Upper lobe of right lung (tissue), 1 donor: ENCODE measurements at places on chromosomes 1 and 21.

GRCh38 chr1:206933333-206933945 lies 11.7 kb upstream of the FCMR start:
- DNase-seq: peak; percentile 74
- H3K36me3 ChIP-seq: no peaks in the 10 kb centered on the region
- H3K4me1 ChIP-seq: no peaks in the 10 kb centered on the region
- H3K27ac ChIP-seq: no peak overlapping the region
- H3K4me3 ChIP-seq: no peak overlapping the region
- H3K27me3 ChIP-seq: no peaks in the 10 kb centered on the region

DNA sequence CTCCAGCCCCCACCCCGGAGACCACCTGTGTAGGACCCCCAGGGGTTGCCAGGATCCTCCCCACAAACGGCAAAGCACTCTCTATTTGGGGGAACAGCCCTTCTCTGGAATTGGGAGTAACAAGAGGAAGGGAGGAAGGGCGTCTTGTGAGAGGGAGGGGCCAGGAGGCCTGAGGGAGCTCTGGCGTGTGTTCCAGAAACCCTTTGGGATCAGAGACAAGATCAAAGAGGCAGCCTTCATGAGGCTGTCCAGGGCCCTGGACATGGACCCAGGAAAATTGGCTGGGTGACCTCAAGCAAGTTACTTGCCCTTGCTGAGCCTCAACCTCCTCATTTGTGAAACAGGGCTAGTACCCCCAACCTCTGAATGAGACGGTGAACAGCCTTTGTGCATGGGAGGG lies 18.1 kb upstream of the ECE1 start:
- no peaks in the 10 kb centered on the region for H3K27me3 ChIP-seq
- no peak overlapping the region for H3K4me3 ChIP-seq
- no peaks in the 10 kb centered on the region for H3K36me3 ChIP-seq
- H3K27ac ChIP-seq: no peak overlapping the region
- no peak for DNase-seq

DNA sequence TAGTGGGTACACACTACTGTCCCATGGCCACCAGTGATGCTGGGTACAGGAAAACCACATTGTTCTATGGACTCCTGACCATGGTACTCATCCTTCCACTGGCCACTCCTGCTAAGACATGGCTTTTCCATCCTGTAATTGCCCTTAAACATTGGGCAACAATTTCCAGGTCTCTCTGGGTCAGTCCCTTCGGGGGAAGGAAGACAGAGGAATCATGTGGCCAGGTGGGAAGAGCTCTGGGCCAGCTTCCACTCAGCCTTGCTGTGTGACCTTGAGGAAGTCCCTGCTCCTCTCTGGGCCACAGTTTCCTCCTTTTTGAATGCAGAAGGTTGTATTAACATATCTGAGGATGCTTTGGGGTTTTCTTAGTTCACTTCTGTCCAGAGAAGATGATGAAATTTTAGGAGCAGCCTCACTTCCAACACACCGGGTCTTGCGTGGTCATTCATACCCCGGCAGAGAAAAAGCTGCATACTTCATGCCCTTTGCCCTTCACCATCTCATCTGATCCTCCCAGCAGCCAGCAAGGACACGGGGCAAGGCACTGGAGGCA lies 50.8 kb downstream of the SRRM1 start:
- H3K4me3 ChIP-seq: no peak overlapping the region
- H3K4me1 ChIP-seq: peaks cover 40% of the 10 kb centered on the region
- H3K27ac ChIP-seq: peak overlapping the region; percentile 74
- DNase-seq: no peak

DNA sequence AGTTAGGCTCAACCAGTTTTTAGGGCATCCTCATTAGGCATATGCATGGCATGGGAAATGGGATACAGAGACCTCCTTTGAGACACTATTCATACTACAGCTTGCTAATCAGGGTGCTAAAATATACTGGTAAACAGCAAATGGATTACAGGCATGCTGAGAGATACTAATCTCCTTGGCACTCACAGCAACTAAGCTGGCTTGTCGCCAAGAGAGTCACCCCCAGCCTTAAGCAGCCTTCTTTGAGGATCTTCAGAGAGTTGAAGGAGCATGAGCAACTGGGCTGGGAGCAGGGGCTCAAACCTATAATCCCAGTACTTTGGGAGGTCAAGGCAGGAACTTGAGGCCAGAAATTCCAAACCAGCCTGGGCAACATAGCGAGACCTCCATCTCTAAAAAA lies 120.1 kb upstream of the NR5A2 start:
- H3K4me1 ChIP-seq: no peaks in the 10 kb centered on the region
- no peak overlapping the region for H3K27ac ChIP-seq
- no peaks in the 10 kb centered on the region for H3K36me3 ChIP-seq
- no peak for DNase-seq
